ENCODE measurements at places on chromosomes 13 and 19. TPM values are rescaled to one million over a fixed set of nuclear protein-coding genes. Genes with fewer than 3 reads are reported as not detected.

Gene POP4
- 52.8 TPM for total RNA-seq

GRCh38 chr13:48505597-48506091 lies 27.2 kb downstream of the RCBTB2 start:
- no peak for DNase-seq

GRCh38 chr19:29834991-29835846 lies 23.4 kb downstream of the CCNE1 start:
- DNase-seq: no peak

- DNase-seq: no peak
These were observed 432.6 kb downstream of the ZNF536 start for GRCh38 chr19:30804751-30805150.

Gene AMER2
- 0.17 TPM for total RNA-seq

DNA sequence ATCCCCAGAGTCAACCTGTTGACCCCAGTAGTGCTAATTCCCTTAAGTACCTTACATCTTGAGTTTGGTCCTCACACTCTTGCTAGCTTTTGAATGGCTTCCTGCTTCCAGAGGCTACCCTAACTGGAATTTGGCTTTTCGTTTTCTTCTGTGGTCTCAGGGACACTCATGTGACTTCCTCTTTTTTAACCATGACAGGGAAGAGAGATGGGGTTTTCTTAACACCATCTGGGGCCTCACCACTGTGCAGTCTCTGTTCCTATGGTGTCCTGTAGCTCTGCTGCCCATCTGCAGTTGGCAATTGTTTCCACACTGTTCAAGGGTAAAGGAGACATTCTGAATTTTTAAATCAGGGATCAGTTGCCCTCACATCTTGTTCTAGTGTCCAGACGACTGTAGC lies 66.7 kb downstream of the SLC10A2 start:
- DNase-seq: no peak

Gene THAP8
- total RNA-seq: 7.9 TPM

DNA sequence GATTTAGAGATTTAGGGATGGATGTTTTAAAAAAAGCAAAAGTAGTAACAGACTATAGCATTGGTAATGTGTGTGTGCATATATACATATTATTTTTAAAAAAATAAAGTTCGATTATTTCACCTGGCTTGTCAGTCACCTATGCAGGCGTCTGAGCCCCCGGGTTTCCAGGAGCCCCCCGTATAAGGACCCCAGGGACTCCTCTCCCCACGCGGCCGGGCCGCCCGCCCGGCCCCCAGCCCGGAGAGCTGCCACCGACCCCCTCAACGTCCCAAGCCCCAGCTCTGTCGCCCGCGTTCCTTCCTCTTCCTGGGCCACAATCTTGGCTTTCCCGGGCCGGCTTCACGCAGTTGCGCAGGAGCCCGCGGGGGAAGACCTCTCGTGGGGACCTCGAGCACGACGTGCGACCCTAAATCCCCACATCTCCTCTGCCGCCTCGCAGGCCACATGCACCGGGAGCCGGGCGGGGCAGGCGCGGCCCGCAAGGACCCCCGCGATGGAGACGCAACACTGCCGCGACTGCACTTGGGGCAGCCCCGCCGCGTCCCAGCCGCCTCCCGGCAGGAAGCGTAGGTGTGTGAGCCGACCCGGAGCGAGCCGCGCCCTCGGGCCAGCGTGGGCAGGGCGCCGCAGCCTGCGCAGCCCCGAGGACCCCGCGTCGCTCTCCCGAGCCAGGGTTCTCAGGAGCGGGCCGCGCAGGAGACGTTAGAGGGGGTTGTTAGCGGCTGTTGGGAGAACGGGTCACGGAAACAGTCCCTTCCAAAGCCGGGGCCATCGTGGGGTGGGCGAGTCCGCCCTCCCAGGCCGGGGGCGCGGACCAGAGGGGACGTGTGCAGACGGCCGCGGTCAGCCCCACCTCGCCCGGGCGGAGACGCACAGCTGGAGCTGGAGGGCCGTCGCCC lies 840 bp upstream of the CCNA1 start:
- no peak for DNase-seq

- DNase-seq: no peak
These were observed 204.5 kb downstream of the POU4F1 start for GRCh38 chr13:78398743-78399410.

DNA sequence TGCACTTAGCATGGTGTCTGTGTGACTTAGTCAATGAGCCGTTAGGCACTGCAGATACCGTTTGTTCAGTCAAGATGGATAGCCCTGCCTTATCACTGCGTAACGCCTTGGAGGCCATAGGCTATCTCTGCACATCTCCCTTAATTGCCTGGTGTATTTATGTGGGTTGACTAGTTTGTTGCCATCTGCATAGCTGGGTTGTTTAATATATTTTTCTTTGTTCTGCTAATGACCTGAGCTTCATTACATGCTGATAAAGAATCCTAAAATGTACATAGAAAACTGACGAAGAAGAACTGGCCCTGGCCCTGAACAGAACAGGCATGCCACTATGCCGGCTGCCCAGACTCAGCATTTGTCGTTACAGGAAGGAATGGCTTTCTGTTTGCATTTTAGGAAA lies 297.8 kb downstream of the SHISA2 start:
- no peak for DNase-seq

GRCh38 chr19:2394442-2395292 lies 32.7 kb downstream of the TIMM13 start:
- no peak for DNase-seq

DNA sequence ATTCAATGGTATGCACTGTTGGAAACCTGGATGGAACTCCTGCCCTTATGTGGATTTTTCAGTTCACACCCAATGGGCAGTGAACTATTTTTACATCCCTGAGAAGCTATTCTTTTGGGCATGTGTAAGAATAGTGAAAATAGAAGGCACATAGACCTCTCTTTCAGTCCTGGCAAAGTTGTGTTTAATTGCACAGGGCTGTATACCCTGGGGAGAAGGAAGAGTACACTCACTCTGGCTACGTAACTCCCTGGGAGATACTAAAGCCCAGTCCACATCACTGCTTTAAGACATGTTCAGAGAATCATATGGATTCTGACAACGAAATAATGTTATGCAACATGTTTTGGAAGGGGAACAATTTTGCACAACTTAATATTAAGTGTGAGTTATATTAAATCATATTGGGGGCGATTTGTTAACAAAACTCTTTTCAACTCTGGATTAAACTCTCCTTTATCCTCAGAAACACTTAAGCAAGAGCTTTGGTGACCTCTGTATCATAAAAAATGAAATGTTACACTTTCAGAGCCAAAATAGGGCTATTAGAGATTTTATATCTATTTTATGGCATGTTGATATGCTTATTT lies 166.1 kb downstream of the DCT start:
- no peak for DNase-seq

DNA sequence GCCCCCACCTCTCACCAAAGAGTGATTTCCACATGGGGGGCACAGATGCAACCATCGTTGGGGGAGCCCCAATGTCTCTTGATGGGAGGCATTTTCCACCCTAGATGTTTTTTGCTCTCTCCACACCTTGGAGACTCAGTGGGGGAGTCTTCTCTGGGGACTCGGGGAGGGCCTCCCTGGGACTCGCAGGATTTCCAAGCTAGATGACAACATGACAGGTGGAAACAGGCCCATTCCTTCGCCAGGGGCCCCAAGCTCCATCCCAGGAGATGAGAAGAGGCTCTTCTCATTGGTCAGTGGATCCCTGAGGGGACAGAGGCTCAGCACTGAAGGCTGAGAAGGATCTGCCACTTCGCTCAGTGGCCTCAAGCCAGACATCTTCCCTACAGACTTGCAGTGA lies 12.7 kb upstream of the KIR2DL4 start:
- no peak for DNase-seq

DNA sequence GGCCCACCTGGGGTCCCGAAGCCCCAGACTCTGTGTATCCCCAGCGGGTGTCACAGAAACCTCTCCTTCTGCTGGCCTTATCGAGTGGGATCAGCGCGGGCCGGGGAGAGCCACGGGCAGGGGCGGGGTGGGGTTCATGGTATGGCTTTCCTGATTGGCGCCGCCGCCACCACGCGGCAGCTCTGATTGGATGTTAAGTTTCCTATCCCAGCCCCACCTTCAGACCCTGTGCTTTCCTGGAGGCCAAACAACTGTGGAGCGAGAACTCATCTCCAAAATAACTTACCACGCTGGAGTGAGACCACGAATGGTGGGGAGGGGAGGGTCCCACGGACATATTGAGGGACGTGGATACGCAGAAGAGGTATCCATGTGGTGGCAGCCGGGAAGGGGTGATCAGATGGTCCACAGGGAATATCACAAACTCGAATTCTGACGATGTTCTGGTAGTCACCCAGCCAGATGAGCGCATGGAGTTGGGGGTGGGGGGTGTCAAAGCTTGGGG lies 1.0 kb upstream of the ICAM5 start:
- DNase-seq: no peak

GRCh38 chr19:18304458-18305310 lies 18.2 kb downstream of the LSM4 start:
- DNase-seq: peak; percentile 96

- DNase-seq: no peak
These were observed 216.3 kb upstream of the KLHL1 start for GRCh38 chr13:70324519-70324918.

DNA sequence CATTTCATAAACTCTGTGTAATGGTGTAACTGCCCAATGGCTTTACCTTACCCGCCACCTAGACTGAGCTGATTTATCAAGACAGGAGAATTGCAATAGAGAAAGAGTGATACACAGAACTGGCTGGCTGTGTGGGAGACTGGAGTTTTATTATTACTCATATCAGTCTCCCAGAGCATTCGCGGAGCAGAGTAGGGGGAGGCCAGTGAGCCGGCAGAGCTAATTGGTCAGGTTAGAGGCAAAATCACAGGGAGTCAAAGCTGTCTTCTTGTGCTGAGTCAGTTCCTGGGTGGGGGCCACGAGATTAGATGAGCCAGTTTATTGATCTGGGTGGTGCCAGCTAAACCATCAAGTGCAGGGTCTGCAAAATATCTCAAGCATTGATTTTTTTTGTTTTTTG lies 23.4 kb upstream of the SLITRK1 start:
- no peak for DNase-seq

GRCh38 chr19:41711376-41712261 lies 3.2 kb downstream of the CEACAM5 start:
- DNase-seq: no peak

DNA sequence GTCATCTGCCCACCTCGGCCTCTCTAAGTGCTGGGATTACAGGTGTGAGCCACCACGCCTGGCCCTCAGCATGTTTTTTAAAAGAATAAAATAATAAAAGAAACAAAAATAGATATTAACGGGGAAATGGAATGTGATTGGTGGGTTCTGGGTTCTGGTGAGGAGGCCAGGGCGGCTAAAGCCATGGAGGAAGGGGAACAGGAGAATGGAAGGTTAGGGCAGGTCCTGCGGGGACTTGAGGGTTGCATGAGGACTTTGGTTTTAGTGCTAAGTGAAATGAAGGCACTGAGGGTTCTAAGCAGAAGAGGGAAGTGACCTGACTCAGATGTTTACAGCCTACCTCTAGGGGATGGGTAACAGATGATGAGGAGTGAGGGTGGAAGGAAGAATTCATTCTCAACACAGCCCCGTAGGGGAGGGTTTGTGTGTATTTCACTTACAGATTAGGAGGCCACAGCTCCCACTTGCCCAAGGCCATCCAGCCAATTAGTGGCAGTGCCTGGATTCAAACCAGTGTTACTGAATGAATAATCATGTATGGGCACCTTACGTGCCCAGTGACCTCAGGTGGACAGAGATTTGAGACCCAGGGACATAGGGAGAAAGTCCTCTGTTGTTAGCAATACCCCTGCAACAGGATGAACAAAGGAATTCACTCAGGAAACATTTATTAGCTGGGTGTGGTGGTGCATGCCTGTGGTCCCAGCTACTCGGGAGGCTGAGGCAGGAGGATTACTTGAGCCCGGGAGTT lies 6.7 kb upstream of the MRPL4 start:
- DNase-seq: no peak

GRCh38 chr13:38969187-38969586 lies 21.4 kb downstream of the STOML3 start:
- DNase-seq: no peak

DNA sequence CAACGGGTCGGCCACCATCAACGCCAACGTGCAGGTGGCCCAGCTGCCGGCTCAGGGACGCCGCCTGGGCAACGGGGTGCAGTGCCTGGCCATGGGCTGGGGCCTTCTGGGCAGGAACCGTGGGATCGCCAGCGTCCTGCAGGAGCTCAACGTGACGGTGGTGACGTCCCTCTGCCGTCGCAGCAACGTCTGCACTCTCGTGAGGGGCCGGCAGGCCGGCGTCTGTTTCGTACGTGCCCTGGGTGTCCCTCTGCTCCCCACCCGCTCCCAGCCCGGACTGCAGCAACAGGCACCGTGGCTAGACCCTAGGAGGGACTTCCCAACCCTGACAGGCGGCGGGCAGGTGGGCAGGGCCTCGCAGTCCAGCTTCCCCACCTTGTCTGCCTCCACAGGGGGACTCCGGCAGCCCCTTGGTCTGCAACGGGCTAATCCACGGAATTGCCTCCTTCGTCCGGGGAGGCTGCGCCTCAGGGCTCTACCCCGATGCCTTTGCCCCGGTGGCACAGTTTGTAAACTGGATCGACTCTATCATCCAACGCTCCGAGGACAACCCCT lies 3.5 kb downstream of the ELANE start:
- DNase-seq: no peak

GRCh38 chr13:113836768-113837559 lies 26.9 kb downstream of the GAS6 start:
- DNase-seq: no peak

Gene KIR3DL1
- not detected for total RNA-seq

- DNase-seq: no peak
These were observed 248.1 kb downstream of the HS6ST3 start for GRCh38 chr13:96338030-96338429.

DNA sequence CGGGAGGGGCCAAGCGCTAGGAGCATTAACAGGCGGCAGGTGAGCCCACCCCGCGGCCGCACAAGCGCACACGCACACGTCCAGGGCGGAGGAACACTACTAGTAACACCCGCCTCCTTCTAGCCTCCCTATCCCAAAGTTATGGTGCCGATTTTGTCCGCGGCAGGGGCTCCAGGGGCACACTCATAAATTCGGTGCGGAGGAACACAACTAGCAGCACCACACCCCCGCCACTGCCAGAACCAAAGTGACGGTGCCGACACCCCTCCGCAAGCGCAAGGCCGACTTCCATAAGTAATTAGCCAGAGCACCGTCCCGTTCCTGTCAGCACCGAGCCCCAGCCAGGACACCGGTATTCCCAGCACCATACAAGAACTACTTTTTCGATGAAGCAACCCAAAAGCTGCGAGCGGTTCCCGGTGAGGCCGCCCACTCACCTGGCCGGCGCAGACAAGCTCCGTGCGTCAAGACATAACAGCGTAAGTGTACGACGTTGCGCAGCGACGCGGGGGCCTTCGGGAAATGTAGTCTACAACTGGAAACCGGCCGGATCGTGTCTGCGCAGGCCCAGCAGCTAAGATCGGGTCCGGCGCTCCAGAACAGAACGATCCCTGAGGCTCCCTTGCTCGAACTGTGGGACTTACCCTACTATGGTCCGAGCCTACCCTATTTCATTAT lies at the start of the genes ZNF540 and ZNF571:
Gene ZNF540, plus strand, starts transcription at position 573 of the 678 bp plus-strand sequence. CDS start 3,572 bp downstream, outside the sequence.
Gene ZNF571, minus strand, starts transcription at position 489 of the 678 bp plus-strand sequence. CDS start 8,116 bp downstream, outside the sequence.
- DNase-seq: peak; percentile 99

Gene C5AR2
- 4.6 TPM for total RNA-seq

DNA sequence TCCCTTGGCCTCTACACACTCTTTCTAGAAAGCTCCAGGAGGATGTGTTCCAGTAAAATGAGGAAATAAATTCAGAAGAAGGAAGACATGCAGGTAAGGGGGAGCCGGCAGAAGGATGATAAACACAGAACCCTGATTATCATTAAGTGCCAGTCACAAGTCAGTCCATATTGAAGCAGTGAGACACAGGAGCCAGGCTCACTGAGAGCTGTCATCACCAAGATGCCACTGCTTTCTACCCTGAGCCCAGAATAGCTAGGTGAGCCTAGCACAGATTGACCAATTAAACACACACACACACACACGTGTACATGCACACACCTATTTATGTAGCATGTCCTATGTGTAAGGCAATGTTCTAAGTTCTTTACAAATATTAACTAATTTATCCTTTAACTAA lies 211.4 kb upstream of the IPO5 start:
- peak; percentile 82 for DNase-seq

Gene CXCL17
- not detected for total RNA-seq

Data from esophagus muscularis mucosa (tissue), 4 donors.